CD4-positive, alpha-beta T cell (primary cell): ENCODE measurements at places on chromosomes 3 and 15.

DNA sequence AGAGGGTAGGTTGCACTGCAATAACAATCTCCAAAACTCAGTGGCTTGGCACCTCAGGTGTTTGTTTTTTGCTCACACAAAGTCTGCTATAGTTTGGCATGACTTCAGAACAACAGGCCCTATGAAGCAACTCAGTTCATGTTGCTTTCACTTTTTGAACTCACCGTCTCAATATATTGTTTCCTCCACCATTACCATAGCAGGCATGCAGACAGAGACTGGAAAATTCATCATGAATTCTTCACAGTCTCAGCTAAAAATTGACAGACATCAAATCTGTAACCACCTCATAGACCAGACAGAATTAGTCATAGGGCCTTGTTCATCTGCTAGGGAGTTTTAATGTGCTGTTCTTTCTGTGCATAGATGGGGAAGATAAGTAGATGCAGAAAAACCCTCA lies 161.4 kb upstream of the POU1F1 start:
- DNase-seq = no peak
- no peaks in the 10 kb centered on the region for H3K27me3 ChIP-seq
- H3K27ac ChIP-seq = no peak overlapping the region
- no peaks in the 10 kb centered on the region for H3K4me1 ChIP-seq
- H3K36me3 ChIP-seq = no peaks in the 10 kb centered on the region
- H3K4me3 ChIP-seq = no peak overlapping the region

DNA sequence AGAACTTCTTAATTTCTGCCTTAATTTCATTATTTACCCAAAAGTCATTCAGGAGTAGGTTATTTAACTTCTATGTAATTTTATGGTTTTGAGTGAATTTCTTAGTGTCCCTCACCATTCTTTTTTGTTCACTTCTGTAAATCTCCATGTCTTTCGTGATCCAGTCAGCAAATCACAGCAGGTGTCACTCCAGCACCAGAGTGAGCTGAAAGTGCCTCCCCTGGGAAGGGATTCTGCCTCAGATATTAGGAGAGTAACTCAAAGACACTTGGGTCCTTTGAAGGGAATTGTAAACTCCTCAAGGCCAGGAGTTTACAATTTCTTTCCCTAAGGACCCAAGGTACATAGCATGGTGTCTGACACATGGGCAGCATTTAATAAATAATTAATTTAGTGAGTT lies 207.6 kb upstream of the AZI2 start:
- H3K4me3 ChIP-seq = no peak overlapping the region
- H3K27me3 ChIP-seq = no peaks in the 10 kb centered on the region
- H3K36me3 ChIP-seq = no peaks in the 10 kb centered on the region
- H3K27ac ChIP-seq = no peak overlapping the region
- DNase-seq = no peak

- no peak overlapping the region for H3K27ac ChIP-seq
- no peaks in the 10 kb centered on the region for H3K4me1 ChIP-seq
- no peaks in the 10 kb centered on the region for H3K27me3 ChIP-seq
- no peak overlapping the region for H3K4me3 ChIP-seq
- no peak for DNase-seq
Observed at GRCh38 chr15:59205839-59206622, 612 bp upstream of the LDHAL6B start.

GRCh38 chr3:111714305-111714704 lies 119.2 kb upstream of the ZBED2 start:
- no peak overlapping the region for H3K4me3 ChIP-seq
- H3K27ac ChIP-seq = no peak overlapping the region
- no peak for DNase-seq
- no peaks in the 10 kb centered on the region for H3K4me1 ChIP-seq
- peaks cover 26% of the 10 kb centered on the region for H3K36me3 ChIP-seq

DNA sequence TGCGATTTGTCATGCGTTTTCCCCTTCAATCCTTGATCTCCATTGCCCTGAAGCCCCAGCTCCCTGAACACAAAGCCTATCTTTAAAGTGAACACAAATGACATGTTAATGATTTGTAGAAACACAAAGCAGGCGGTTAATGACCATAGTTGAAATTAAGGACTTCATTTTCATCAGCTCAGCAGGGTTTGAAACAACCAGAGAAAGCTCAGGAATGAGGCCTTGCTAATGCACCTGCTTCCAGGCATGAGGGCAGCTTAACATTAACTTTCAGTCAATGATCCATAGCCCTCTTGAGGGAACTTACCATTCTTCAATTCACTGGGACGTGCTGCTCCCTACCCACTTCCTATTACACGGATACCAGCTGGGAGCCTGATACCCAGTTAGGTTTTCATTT lies 427.2 kb upstream of the CBLB start:
- H3K4me1 ChIP-seq = no peaks in the 10 kb centered on the region
- H3K27ac ChIP-seq = no peak overlapping the region
- no peak overlapping the region for H3K4me3 ChIP-seq

DNA sequence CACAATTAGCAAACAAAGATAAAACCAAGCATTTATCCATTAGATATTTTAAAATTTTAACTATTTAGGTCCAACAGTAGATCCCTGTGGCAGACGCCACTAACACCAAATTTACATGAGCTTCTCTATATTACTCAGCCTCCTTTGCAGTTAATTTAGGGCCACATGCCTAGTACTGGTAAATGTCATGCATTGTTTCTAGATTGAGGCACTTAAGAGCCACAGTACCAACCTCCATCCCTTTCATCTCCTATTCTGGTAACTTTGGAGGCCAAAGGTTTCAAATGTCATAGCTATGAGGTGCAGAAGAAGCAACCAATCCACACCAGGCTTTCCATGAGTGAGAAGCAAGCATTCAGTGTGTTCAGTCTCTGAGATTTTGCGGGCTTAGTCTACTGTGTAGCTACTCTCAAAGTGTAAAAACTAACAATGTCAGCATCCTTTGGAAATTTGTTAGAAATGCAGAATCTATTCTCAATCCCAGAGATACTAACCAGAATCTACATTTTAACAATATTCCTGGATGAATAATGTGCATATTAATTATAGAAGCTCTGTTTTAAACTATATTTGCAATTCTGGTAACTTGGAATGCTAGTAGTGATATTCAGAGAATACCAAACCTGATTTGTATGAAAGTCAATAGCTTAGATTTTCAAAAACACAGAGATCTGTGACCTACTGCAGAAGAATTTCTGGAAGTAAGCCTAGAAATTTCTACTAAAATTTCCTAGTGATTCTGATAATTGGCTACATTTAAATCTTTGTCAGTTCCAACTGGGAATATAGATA lies 206.3 kb upstream of the CD96 start:
- no peaks in the 10 kb centered on the region for H3K36me3 ChIP-seq
- H3K27me3 ChIP-seq = no peaks in the 10 kb centered on the region
- no peak for DNase-seq
- H3K4me1 ChIP-seq = no peaks in the 10 kb centered on the region
- H3K27ac ChIP-seq = no peak overlapping the region

- no peak for DNase-seq
- H3K27me3 ChIP-seq = no peaks in the 10 kb centered on the region
- H3K4me3 ChIP-seq = no peak overlapping the region
- no peaks in the 10 kb centered on the region for H3K4me1 ChIP-seq
Observed at GRCh38 chr3:134453631-134454030, 32.2 kb downstream of the ANAPC13 start.

DNA sequence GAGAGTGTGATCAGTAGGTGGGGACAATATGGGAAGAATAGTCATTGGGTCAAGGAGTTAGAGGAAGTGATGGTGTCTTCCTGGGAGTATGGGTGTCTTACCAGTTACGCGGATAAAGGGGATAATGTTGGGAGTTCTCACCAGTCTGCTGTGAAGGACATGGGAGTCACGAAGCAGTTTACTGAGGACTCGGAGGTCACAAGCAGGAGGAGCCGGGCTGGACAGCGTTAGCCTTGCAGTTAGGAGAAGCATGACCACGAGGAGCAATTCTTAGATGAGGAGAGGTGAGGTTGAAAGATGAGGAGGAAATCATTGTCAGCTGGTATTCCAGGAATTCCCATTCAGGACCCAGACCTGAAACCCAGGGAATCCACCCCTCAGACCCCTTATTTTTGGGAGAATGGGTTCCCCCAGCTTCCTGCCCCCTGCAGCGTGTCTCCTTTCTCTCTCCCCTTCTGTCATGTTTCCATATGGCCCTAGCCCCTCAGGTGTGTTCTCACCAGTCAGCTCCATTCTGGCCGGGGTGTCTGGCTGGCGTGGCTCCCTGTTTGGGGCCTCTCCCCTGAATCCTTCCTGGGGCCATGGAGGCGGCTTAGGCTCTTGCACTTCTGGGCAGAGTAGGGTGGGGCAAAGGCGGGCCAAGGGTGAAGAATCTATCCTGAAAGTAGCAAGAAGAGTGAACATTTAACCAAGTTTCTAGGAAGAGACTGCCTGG lies 2.1 kb downstream of the THPO start:
- H3K4me1 ChIP-seq = peaks cover 8% of the 10 kb centered on the region
- DNase-seq = no peak
- H3K36me3 ChIP-seq = no peaks in the 10 kb centered on the region
- no peak overlapping the region for H3K4me3 ChIP-seq
